ENCODE measurements at places on chromosomes 5 and 9.

GRCh38 chr5:96070622-96071225 lies 109.1 kb upstream of the ELL2 start:
- no peak for DNase-seq

- DNase-seq = no peak
These were observed 2.0 kb upstream of the F2RL2 start for GRCh38 chr5:76625087-76625815.

DNA sequence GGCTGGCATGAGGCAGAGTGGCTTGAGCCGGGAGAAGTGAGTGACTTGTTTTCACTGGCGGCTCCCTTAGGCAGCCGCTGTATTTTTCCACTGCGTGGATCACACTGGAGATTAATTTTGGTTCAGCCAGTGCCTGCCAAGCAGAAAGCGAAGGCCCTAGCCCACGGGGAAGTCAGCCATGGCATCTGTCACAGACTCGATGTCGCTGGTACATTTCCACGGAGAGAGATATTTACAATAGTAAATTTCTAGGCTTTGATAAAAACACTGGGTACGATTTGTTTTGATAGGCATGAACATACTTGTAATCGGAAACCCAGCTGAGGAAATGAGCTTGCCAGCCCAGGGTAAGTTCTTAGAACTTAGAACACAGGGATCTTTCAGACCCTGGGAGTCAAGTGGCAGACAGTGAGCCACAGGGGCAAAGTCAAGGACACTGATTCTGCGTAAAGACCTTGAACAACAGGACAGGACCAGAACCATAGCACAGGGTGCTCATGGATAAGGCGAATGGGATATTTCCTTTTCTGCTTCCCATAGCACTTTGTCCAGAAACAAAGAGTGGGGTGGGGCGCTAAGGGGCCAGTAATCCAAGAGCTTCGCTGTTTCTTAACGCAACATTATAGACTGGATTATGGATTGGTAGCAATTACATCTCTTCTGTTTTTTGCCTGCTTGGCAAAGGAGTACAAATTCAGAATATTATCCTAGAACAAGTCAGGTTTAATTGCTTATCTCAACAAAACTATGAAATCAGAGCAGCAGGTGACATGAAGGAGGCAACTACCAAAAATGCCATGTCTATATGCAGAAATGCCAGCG lies 4.5 kb downstream of the DUSP1 start:
- peak; percentile 92 for DNase-seq

DNA sequence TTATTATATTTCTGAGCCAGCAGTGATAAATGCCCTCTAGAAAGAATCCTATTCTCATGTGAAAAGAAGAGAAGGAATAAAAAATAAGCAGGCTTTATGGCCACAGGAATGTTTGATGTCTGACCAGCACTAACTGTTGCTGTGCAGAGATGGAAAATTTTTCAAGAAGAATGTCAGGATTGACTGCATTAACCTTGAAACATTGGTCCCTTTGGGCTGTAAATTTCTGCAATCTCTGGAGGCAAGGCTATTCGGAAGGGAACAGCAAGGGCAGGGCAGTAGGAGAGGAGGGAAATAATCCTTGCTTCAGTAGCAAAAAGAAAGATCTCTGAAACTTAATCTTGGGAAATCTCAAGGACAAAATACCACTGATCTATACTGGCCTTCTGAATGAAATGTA lies 415.2 kb downstream of the DNAH5 start:
- DNase-seq = no peak

- DNase-seq = no peak
These were observed 14.8 kb downstream of the TAS2R1 start for GRCh38 chr5:9615331-9615730.

GRCh38 chr5:174421408-174421805 lies 303.0 kb upstream of the MSX2 start:
- DNase-seq = no peak

GRCh38 chr5:62341783-62342475 lies 35.9 kb downstream of the KIF2A start:
- DNase-seq = no peak

DNA sequence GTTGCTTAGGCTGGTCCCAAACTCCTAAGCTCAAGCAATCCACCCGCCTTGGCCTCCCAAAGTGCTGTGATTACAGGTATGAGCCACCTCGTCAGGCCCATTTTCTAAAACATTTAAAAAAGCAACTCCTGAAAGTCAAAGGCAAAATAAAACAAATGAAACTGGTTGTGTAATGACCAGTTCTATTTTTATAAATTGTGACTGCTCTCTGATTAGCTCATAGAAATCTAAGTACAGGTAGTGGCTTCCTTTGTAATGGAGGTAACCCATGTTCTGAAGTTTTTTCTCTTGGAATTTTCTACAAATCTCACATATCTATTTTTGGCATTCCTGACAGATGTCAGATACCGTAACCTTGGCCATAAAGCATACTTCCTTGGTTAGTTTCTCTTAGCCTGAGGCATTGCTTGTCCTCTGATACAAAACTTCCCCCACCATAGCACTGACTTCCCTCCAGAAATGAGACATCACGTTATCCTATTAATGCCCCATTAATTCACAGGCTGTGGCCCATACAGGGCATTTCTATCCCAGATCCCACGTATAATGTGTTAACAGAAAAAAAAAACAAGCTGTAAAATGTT lies 14.1 kb upstream of the AK3 start:
- DNase-seq = no peak

DNA sequence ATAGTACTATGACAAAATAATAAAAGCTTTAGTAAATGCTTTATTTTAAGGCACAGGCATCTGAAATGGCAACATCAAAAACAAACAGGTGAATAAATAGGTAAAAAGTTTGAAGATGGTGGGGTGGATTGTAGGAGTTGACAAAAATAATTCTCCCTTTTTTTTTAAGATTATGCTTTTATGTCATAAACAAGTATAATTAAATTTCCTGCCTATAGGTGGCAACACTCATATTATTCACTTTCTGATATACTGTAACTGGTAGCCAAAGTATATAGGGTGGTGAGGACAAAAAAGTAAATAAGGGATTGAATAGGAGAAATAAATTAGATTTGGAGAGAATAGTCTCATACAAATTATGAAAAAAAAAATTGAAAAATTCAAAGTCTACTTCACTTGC lies 120.0 kb upstream of the ACOT12 start:
- DNase-seq = peak; percentile 31

- DNase-seq = no peak
These were observed 37.9 kb downstream of the ZFR start for GRCh38 chr5:32406650-32407049.

DNA sequence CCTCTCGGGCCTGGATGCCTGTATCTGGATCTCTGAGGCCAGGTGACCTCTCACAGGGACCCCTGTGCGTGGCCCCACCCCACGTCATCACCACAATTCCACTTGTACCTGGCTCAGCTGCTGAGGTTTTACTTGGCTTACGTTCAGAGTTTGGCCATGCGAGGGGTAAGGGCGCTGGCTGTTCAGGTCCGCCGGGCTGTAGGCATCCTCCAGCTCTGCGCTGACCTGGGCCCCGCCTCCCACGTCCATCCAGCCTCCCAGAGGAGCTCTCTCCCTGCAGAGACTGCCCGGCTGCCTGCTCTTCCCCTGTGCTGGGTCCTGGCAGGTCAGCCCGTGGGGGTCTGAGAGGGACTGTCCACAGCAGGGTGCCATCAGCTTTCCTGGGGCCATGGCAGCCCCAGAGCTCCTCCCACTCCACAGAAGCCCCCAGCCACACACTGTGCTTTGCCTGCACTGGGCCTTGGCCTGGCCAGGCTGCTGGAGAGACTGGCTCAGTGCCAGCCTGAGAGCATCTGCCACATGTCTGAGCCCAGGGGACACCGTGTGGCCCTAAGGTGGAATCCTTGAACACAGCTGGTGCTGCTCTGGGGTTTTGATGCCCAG lies 43.6 kb downstream of the SLC6A3 start:
- DNase-seq = no peak

- DNase-seq = peak; percentile 47
These were observed 791.9 kb upstream of the CDH6 start for GRCh38 chr5:30401479-30402058.

- DNase-seq = no peak
These were observed 9.5 kb upstream of the IL3 start for GRCh38 chr5:132050661-132051552.

DNA sequence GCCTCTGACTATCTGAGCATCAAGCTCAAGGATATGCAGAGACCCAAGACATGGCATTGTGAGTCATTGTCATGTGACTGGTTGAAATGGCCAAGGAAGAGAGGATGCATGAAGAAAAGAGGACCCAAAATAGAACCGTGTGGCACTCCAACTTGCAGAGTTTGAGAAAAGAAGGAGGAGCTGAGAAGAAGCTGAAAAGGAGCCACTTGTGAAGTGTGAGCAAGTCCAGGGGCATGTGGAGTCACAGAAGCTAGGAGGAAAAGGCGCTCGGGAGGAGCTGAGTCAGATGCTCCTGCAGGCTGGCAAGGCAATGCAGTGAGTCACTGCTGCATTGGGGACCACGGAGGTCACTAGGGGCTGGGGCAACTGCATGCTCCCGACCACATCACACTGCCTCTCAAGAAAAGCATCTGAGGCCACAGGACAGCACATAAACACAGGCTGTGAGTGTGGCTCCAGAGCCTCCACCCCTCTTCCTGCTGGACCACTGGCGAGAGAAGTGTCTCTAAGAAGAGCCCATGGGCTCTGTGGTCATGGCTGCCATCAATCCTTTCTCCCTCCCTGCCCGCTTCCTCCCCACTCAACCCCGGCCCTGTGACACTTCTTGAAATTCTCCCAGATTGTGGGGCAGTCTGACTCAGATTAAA lies 197.6 kb downstream of the DRD1 start:
- peak; percentile 50 for DNase-seq

- no peak for DNase-seq
These were observed 13.4 kb upstream of the PTAR1 start for GRCh38 chr9:69773258-69773657.

- DNase-seq = no peak
These were observed 318.7 kb upstream of the ITGA1 start for GRCh38 chr5:52468976-52469375.

DNA sequence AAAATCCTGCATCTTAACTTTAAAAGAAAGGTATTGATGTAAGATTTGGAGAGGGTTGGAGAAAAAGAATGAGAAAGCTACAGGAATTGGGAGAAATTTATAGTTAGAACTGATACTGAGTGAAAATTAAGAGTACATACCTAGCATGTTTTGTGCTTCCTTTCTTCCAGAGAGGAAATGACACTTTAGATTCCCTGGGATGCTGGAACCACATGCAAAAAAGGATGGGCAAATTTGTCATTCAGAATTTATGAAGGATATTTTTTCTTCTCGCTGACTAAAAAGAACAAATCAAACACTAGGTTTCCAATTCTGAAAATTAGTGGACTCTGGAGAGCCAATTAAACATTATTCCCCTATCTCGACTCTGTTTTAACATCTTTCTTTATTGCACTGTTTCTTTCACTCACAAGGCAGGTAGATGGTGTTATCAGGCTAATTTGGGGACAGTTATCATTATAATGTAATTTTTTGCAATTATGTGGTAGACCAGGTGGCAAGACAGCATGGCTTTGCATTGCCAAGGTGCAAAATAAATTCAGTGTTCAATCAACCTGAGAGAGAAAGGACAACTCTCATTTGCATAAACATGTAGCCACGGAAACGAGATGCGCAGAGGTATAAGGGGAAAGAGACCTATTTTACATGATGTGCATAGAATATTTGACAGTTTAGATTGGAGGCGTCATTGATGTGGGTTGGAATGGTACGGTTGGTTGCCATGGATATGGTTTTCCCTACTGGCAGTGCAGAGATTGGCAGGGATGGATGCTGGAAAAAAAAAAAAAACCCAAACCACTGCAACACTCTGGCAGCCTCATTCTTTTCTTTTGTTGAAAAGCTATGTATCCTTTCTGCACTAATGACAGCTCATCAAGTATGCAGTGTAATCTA lies 320.4 kb upstream of the CCNH start:
- DNase-seq = no peak

DNA sequence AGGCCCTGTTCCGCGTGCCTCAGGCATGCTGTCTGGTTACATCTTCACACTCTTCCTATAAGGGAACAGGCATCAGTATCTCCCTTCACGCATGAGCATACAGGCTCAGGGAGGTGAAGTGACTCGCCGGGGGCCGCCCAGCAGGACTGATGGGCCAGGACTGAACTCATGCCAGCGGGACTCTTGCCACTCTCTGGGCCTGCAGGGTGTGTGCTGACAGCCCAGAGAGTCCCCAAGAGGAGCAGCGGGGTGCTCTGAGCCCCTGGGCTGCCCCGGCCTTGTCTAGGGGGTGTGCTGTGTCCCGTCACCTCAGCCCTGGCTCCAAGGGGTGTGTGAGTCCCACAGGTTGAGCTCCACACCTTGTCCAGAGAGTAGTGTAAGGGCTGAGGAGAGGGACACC lies 9.9 kb downstream of the KCNT1 start:
- no peak for DNase-seq

DNA sequence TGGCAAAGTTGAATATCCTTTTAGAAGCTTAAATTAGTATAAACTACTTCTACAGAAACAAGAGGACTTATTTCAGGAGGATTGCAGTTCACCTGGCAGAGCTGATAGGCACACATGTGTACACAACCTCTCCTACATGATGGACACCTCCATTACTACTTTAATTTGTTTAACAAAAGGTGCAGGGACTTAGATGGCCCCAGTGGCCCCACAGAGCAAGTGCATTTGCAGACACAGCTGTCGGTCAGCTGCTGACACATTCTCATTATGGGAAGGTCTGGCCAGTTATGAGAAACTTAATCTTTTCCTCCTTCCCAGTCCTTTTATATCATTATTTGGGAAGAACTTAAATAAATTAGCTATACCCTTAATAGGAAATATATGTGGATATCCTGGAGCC lies 28.3 kb downstream of the TDRD7 start:
- no peak for DNase-seq

DNA sequence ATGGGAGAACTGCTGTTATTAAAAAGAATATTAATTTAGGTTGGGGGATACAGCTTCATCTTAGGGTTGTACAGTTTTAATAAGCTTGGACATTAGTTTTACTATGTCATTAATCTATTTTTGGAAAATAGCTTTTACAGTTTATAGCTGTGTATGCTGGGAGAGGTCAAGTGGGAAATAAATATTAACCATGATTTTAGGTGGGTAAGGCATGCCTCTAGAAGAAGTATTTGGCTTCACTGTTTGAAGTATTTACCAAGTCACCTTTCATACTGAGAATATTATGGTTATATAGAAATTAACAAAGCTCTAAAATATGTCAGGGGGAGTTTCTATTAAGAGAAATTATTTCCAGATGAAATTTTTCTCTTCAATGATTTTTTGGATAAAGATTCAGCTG lies 5.2 kb downstream of the C5orf22 start:
- no peak for DNase-seq

DNA sequence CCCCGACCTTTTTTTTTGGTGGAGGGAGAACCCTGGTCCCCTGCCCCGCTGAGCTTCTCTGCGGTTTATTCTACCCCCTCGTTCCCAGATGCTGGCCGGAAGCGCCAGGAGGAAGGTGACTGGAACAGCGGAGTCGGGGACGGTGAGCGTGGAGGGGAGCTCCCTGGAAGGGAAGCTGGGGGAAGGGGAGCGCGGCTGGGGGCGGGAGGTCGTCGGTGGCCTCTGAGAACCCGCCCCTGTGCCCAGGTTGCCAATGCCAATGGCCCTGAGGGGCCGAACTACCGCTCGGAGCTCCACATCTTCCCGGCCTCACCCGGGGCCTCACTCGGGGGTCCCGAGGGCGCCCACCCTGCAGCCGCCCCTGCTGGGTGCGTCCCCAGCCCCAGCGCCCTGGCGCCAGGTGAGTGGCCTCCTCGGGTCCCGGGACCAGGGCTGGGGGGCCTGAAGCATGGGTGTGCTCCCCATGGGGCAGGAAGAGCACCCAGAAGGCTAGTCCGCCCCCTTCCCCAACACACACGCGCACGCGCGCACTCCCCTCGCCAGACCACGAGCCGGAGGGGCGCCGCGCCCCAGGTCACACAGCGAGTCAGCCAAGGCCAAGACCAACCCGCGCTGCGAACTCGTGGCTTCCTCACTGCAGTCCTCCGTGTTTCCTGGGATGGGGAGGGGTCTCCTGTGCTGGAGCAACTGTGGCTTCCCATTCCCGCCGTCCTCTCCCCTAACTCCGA lies 10.6 kb downstream of the MYOZ3 start:
- no peak for DNase-seq
